Kidney capillary endothelial cell (primary cell): ENCODE measurements at places on chromosomes 12 and 14.

DNA sequence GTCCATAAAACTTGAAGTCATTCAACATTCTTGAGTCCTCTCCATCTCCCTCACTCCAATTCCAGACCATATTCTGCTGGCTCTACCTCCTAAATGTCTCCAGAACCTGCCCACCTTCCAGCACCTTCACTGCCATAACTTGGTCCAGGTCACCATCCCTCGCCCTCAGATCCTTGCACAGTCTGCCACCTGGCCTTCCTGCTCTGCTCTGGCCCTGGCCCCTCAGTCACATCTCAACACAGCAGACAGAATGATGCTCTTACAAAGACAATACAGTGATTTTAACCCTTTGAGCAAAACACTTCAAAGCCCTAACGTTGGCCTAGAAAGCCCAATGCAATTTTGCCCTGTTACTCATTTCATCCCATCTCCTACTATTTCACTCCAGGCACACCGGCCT, 81.8 kb upstream of the PDZRN4 start:
- DNase-seq: no peak

GRCh38 chr14:90777830-90778485, 38.3 kb downstream of the TTC7B start:
- no peak for DNase-seq

DNA sequence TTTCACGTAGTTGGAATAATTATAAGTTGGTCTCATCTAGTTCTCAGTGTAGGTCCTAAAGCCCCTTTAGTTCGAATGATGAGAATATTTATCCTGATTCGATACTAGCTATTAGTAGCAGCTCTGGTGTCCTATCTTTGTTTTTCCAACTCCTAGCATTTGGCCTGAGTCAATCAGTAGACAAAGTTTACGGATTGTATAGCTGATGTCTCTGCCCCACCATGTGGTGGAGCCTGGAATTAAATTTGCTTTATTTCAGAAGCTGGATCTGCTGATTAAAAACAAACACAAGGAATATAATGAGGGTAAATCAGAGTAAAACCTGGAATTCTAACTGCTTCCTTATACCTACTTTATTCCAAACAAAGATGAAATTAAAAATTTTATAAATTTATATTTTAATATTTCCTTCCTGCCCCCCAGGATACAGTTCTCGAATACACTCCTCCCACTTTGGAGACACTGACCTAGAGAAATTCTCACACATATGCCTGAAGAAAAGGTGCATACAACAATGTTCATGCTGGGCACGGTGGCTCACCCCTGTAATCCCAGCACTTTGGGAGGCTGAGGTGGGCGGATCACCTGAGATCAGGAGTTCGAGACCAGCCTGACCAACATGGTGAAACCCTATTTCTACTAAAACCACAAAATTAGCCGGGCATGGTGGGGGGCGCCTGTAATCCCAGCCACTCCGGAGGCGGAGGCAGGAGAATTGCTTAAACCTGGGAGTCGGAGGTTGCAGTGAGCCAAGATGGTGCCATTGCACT, 7.6 kb upstream of the BRMS1L start:
- DNase-seq: peak; percentile 45

DNA sequence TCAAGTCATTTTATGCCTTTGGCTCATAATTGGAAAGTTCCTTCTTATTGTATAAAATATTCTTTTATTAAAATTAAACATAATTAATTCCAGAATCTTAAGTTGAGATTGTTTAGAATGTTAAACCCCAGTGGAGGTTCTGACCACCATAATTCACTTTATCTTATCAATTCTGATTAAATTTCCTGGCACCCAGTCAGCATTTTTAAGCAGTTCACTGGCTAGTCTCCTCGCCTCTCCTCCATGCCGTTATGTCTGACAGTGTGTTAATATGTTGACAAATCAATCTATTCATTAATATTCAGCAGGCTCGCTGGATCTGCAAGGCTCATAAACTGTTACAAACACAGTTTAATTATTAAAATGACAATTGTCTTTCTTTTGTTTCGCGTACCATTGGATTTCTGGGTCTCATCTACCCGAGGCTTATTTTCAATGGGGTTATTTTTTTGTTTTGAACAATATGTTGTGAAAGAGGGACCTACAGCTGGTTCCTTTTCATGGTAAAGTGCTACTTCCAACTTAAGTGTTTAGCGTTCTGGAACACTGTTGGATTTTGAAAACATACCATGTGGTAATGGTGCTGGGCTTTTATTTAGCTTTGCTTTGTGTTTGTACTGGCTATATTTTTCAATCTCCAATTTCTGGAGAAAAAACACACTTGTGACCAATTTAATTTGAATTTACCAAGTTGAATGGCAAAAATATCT, 339.7 kb downstream of the PRKD1 start:
- no peak for DNase-seq

GRCh38 chr12:108374596-108375320, 35.6 kb upstream of the CMKLR1 start:
- DNase-seq: no peak

- no peak for DNase-seq
Observed at GRCh38 chr14:35385042-35385839, 19.3 kb downstream of the NFKBIA start.

- no peak for DNase-seq
Observed at GRCh38 chr12:66268562-66268961, 33.7 kb upstream of the HELB start.

GRCh38 chr12:7756993-7757392, 8.0 kb upstream of the NANOGNB start:
- DNase-seq: no peak

- DNase-seq: no peak
Observed at GRCh38 chr12:97048421-97049035, 141.5 kb downstream of the NEDD1 start.

- no peak for DNase-seq
Observed at GRCh38 chr14:94103554-94104150, 6.9 kb upstream of the IFI27 start.

DNA sequence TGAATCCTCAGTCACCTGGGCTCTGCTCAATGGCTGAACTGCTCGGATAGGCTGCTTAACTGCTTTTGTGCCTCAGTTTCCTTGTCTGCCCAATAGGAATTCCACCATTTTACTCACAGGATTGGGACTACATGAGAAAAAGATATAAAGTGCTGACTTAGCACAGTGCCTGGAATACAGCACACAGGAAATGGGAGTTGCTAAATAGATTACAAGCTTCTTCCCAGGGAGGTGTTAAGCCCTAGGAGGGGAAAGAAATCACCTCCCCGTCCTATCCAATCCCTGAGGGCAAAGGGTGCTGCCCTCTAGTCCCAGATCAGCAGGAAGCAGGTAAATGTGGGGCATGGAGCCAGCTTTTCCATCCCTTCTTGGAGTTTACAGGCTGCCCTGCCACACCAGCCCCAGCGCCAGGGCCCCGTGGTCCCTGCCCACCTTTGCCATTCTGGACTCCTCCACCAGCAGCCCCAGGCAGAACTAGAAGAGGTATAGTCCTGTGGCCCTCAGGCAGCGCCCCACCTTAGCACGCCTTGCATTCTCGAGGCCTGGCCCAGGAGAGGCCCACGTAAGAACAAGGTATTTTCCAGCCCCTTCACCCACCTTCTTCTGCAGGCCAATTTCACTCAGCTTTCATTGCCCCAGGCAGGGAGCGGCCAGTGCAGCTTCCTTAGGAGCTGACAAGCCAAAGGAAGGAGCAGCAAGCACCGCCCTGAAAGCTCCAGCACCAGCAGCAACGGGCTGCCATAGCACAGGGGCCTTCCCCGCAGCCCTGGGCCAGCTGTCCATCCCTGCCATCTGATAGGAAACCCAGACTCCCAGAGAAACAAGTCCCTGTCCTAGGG, 28.8 kb upstream of the RPLP0 start:
- no peak for DNase-seq

DNA sequence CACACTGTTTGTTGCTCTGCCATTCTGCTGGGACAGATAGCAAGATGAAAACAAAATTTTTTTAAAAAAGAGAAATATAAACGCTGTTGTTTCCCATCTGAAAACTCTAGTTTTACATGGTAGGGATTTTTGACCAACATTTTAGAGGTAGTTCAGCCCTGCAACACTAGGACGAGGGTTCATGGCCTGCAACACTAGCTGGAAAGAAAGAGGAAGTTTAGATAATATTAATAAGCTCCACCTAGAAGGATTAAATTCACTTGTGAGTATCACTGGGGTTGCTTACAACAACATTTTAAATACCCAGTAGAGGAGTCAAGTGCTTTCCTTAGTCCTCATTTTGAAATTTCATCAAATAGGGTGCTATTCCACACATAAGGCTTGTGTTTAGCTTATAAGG, 68.2 kb downstream of the SRGAP1 start:
- no peak for DNase-seq

DNA sequence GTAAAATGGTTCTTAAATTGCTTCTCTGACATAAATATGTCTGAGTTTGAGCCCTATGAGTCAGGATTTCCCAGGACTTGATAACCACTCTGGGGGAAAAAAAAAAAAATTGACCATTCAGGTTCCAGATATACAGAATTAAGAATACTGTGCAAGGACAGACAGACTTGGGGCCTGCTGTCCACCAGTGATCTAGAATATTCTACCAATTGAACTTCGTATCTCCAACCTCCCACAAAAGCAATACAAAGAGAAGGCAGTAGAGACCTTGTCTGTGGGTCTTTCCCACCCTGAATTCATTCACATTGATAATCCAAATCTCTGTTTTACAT, 4.1 kb downstream of the SINHCAF start:
- no peak for DNase-seq

DNA sequence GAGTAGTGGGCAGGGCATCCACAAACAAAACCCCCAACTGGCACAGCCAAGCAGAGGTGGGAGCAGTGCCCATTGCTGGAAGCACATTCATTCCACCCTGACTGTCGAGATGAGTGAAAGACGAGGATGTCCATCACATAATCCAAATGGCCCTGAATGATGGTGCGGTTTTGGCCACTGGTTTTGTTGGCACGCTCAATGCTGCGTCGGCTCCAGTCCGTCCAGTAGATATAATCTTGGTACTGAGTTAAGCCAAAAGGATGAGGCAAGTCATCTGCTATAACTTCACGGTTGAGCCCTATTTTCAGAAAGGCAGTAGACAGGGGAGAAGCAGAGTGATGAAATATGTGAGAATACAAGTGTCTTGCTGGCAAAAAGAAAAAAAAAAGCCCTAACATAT, 88.1 kb downstream of the BCL2L14 start:
- no peak for DNase-seq

- no peak for DNase-seq
Observed at GRCh38 chr12:31444736-31445135, 118.8 kb upstream of the SINHCAF start.

DNA sequence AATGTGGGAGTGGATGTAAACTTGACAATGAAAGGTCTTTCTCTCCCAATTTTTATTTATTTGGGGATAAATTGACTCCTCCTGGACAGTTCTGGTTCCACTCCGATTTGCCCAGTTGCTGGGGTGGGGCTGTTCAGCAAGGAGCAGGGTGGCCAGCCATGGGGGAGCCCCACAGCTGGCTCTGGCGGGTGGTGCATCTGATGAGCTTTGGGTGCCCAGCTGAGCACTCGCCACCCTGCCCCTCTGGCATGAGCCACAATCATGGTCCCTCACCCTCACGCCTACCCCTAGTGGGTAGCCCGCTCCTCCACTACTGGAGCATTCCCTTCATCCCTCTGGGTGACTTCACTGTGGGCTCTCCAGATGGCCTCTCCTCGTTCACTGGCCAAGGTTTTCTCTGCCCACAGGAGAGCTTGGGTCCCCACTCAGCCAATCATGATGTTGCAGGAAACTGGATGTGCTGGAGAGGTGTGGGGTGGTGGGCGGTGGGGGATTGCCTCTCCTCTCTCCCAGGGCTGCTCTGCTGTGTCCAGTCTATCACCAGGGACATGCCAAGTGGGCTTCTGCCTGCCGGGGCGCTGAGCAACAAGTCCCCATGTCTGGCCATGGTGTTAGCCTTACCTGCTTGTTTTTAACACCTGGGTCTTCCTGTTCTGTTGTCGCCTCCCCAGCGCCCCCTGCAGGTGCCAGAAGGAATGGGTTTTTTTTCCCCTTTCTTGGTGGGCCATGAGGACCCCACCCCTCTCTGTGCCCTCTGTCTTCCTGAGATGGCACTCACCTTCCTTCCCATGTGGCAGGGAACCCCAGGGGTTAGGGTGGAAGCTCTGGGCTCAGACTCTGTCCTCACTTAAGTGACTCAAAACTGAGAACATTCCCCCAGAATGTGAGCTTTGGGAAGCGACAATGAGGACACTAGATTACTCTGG, 3.4 kb downstream of the CYP46A1 start:
- DNase-seq: no peak

DNA sequence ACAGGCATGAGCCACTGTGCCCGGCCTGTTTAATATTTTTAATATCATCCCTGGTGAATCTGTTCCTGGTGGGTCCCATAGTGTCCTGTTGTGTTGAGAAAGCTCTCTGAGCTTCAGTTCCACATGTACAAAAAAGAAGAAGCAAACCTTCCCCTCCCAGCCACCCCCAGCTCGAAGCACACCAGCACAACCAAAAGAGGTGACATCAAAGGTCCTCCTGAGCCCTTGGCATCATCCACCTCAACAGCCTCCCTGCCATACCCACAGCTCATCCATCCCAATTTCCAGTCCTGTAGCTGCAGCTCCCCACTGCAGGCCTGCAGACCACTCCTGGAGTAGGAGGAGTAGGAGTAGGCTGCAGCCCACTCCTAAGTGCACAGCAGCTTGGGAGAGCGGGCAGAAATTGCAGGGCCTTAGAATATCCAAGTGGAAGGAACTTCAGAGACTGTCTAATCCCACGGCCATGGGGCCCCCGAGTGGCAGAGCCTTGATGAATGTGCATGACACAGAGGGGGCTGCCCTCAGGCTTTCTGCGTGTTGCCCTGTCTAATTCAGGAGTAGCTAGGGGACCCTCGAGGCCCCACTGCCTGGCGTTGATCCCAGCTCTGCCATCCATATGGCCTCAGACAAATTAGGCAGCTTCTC, 36.7 kb upstream of the CD9 start:
- DNase-seq: no peak

DNA sequence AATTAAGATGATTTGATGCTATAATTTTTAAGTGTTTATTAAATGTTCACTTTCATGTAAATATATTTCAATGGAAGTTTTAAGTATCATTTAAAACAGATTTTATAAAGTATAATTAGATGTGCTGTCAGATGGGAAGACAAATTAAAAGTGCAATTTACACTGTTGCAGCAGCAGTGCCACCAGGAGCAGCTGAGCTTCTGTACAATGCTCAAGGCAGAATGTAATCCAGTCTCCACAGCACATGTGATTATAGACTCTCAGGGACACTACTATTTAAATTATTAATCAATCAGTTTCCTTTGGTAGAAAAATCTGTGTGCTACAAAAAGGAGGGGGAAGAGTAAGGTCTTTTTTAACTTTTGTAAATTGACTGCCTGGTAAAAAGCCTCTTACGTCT, 285.7 kb upstream of the USP15 start:
- no peak for DNase-seq
